SJSA1 (cell line): ENCODE measurements at places on chromosomes 7 and 10. TPM values are rescaled to one million over a fixed set of nuclear protein-coding genes. Genes with fewer than 3 reads are reported as not detected.

- DNase-seq: no peak
These were observed 130.0 kb downstream of the THSD7A start for GRCh38 chr7:11701829-11702560.

DNA sequence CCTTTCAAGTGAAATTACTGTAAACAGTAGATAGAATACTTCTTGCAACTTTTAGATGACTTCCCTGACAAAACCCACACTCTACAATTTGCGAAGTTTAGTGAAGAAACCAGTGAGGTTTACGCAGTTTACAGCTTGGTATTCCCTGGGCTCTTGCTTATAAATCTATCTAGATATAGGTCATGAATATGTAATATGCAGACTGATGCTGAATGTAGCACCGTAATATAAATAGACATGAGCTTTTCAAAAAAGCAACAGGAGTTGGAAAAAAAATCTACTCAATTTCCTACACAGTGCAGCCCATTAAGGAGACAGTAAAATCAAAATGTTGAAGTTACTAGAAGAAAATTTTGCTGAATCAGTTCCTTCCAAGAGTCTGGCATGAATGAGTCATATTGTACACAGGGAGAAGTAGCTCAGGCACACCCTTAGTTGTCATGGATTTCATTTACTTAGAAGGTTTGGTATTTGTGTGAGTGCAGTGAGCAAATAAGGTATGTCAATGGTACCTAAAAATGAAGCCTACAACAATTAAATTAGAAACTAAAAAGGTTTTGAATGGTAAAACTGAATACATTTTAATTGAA, 67.7 kb upstream of the NEUROD6 start:
- no peak for DNase-seq

GRCh38 chr10:125451319-125451718, 231.6 kb downstream of the TEX36 start:
- no peak for DNase-seq

DNA sequence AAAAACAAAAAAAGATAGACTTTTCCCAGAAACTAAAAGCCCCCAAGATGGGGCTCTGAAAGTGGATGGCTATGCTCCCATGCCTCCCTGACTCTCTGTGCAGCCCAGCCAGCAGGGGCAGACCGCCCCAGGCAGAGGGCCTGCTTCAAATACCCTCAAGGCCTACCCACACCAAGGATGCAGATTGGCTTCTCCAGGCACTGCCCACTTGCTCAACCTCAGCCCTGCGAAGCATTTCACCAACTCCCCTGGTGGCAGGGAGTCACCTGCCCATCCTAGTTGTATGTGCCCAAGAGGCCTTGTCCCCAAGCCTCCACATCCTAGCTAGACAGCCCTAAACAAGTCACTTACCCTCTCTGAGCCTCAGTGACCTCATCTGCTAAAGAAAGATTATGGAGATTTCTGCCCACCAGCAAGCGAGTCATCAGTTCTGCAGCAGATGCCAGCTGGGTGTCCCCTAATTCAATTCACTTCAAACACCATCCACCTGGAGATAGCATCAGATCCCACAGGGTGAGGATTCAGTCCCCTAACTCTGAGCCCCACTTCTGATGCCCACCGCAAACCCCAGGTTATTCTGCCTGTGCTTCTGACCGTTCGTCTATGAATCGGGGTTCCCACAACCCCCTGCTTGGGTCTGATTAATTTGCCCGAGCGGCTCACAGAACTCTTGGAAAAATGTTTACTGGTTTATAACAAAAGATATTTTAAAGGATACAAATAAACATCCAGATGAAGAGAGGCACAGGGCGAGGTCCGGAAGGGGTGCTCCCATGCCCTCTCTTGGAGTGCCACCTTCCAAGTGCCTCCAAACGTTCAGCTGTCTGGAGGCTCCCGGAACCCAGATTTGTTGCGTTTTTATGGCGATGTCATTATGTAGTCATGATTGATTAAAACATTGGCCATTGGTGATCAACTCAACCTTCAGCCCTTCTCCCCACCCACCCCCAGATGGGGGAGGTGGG, 18.6 kb upstream of the ZMIZ1 start:
- no peak for DNase-seq

Gene ADAMTS14
- 0.66 and 1.2 TPM in 2 replicates for total RNA-seq

DNA sequence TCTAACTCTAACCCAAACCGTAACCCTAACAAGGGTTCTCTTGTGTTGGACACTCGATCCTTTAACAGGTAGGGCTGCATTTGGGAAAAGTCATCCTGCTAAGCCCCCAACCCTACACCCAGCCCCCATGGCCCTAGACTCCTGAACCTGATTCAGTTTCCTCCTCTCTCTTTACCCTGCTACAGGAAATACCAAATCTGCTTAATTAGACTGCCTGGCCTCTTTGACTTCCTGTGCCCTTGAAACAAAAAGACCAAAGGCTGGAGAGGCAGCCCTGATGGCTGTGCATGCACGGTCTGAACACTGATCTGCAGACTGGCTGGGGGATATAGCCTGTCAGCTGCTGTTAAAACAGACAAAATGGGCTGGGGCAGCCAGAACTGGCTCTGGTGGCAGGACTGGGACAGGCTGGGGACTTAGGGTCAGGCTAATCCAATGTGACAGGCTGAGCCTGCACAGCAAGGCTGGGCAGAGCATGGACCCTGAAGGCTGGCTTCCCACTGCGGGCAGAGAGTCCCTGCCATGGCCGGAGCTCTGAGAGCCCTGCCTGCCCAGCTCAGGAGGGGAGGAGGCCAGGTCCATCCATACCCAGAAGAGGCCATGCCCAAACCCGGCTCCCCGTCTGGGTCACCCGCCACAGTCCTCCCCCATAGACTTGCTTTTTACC, 51.0 kb upstream of the MSMB start:
- DNase-seq: no peak

GRCh38 chr7:94338921-94339371, 55.7 kb upstream of the COL1A2 start:
- no peak for DNase-seq

Gene PTN
- total RNA-seq: 56.7 and 70.6 TPM in 2 replicates

DNA sequence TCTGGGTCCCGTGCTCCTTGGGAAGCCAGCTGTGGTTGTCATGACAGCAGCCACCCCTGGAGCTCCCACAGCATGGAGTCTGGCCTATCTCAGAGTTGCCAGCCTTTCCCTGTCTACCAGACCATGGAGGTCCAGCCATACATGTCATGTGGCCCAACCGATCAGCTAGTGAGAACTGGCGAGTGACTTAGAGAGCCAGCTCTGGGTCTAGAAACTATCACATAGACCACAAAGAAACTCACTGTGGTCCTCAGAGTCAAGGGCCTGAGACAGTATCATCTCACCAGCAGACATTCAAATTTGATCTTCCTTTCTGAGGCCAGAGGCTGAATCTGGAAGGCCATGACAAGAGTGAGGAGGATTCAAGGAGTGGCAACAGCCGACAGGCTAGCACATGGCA, 223.3 kb upstream of the GPR26 start:
- no peak for DNase-seq

- no peak for DNase-seq
These were observed 75.2 kb downstream of the DIP2C start for GRCh38 chr10:614139-614711.

- DNase-seq: no peak
These were observed at the start of gene BHLHA15 for GRCh38 chr7:98211221-98211675. Gene BHLHA15 (plus strand): TSS chr7:98211439. CDS start chr7:98212310, 871 bp downstream.

DNA sequence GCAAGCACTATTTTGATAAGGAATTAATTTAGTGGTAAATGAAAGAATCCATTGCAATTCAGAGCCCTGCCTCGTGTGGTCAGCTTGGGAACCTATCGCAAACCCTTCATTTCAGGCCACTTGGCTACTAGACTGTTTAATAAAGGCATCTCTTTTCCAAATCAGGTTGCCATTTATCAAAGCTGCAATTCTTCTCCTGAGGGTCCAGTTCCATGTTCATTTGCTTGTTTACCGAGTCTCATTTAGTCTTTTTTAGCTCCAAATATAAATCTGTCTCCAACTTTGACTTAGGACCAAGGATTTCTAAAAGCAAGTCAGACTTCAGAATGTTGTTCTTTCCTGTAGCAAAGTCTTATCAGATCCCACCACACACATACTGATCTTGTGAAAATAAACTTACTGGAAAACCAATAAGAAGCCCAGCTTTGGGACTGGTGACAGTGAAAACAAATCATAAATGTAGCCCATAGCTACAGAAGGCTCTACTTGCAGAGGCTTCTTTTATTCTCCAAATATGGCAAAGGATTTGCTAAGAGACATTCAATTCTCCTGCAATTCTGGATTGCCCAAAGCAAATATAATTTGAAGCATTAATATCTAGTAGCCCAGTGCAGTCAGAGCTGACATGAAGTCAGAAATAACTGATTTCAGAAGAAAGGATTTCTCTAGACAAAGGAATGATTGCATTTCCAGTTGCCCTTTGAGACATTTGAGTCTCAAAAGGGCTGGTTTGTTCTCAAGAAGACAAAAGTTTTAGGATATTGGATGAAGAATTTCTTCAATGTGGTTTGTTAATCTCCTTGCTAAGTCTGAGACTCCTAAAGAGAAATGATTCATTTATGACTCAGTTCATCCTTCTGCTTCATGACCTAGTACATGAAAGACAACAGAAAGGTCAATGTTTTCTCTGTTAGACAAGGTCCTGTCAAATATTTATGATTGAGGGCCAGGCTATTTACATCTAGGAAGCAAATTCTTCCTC, 28.0 kb downstream of the PPP1R3C start:
- DNase-seq: peak; percentile 71

DNA sequence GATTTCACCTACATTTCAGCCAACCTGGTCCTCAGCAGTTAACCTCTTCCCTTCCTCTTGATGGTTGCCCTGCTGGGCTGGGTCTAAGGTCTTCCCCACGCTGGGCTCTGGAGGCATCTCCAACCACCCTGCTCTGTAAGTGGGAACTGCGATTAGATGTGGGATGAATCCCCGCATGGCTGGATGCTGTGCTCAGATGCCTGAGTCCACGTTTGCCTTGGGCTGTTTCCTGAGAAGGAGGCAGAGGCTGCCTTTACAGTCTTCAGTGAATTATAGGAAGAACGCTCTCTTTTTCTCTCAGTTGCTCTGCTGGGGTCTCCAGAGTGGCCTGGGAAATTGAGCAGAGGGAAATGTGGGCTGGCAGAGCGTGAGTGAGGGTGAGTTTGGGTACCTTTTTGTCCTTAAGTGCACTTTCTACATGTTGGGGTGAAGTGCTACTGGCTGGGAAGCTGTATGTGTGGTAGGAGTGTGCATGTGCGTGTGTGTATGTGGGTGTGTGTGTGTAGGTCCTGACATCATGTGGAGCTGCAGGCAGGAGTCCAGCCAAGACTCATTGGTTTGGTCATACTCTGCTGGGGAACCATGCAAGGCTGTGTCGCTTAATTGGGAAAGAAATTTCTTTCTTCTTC, 1.5 kb downstream of the GIMAP8 start:
- no peak for DNase-seq

- no peak for DNase-seq
These were observed 48.9 kb upstream of the PDCD4 start for GRCh38 chr10:110822712-110823311.

DNA sequence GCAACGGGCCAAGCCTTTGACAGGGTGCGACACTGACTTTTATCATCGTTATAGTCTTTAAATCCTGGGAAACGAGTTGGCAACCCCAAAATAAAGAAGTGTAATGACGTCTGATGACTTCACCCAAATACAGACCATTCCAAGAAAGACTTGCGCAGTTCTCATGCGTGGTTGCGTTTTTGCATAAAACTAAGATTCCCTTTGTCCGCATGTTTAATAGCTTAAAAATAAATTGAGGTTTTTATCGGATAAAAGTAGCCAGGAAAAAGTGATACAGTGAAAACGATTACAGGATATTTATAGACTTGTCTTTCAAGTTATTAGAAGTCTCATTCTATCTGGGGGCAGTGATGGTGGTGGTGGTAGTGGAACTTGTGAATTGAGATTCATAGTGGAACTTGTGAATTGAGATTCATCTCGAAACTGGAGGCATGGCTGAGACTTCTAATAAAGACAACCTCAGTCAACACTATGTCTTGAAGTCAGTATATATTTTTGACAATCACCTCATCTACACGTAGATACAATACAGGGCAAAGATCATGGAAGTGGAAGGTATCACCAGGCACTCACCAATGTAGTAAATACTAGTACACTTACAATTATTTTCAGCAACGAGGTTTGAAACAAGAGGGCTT, 1.2 kb upstream of the NAMPT start:
- no peak for DNase-seq

Gene SPDYE8
- total RNA-seq: 0.24 TPM in 1 of 2 replicates, not detected in the other

- no peak for DNase-seq
These were observed 581.6 kb downstream of the ETV1 start for GRCh38 chr7:13407911-13408310.

GRCh38 chr7:133303931-133304330, 51.1 kb downstream of the EXOC4 start:
- DNase-seq: no peak

Gene OGDHL
- not detected in 2 replicates for total RNA-seq

DNA sequence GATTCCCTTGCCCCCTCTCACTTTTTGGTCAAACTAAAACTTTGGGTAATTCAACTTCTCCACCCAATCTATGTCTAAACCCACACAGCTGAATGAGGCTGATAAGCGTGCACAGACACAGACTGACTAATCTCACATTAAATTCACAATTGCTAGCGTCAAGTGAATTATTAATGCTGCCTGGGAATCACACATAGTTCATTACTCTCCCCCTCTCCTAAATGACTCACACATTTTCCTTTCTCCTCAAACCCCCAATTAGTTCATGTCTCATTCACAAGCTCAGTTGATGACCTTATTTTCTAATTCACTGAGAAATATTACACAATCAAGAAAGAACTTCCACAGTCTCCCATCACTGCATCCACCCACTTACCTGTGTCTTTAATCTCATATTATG, 14.5 kb downstream of the KLF14 start:
- DNase-seq: no peak

Gene SPDYE6
- not detected in 2 replicates for total RNA-seq

Gene FAM20C
- 0.18 and 2.0 TPM in 2 replicates for total RNA-seq

- DNase-seq: no peak
These were observed 162.8 kb downstream of the USP6NL start for GRCh38 chr10:11448545-11449244.

DNA sequence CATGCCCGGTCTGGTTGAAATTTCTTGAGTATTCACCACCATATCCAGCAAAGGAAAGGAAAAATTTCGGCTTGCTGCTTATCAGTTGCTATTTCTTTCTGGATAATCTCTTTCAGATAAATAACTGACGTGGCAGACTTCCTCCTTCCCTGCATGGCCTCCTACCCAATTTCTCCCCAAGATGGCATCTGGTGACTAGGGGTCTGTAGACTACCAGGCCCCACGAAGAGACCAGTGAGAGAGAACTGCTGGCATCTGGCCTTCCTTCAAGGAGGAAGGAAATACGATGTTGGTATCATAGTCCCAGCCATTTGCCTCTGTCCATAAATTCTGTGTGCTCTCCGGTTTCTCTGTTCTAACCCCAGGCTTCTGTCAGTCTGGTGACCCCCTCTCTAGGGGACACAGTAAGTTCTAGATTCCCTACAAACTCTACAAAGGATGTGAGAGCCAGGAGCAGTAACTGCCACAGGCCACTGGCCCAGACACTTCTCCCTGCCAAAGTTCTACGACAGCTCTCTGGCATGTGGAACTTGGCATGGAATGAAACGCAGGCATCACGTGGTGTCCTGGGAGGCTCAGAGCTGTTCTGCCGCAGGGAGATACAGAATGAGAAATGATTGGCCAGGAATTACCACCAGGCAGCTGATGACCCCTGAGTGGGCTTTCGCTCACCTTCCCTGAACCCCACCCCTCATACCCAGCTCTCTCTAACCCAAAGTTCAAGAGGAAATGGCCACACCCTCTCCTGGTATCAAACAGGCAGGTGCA, 30.0 kb upstream of the MSRB2 start:
- DNase-seq: no peak

GRCh38 chr7:48106906-48107659, 18.0 kb downstream of the UPP1 start:
- DNase-seq: no peak

Gene RBP4
- total RNA-seq: 15.4 and 19.3 TPM in 2 replicates
